ENCODE measurements at places on chromosomes 1 and 21.

DNA sequence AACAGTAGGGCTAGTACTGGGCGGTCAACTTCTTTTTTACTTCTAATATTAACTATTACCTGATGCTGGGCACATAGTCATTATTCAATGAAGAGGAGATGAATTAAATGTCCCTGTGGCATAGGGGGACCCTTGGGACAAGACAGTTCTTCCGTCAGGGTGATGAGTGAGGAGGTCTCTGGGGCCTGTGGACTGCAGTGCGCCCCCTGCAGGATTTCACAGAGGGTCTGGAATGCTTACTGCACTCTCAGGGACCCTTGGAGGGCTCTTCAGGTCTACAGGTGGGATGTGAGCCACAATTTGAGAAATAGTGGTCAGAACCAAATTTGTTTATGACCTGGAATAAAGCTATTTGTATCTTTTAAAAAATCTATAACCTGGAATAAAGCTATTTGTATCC, 149.4 kb downstream of the FAM78B start:
- no peak for DNase-seq

DNA sequence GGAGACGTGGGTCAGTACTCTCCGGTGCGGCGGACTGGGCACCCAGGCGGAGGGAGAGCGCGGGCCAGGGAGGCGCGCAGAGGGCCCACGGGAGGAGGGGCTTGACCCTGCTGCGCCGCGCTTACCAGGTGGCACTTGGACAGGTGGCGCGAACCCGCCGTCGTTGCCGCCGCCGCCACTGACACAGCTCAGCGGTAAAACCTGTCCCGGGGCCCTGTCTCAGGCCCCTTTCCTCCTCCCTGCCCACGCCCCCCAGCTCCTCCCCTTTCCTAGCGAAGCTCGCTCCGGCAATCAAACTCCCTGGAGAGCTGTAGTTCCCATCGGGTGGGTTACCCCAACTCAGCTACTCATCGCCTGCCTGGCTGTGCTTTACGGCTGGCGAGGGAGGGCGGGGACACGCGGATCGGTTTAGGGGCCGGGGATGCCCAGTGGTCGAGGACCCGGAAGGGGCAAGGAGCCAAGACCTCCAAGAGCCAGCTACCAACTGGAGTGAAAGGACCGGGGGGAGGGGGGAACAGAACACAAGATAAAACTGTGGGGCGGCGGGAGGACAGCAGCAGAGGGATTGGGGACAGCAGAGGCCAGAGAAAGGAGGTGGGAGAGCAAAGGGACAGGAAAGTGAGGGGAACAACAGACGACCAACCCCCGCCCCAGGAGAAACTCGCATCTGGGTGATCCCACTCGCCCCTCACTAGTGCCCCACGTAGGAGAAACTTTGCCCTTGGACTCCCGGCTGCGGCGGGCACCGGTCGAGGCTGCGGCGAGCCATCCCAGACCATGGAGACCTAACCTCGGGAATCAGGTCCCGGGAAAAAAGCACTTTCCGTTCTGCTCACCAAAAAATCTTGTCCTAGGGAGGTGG, 2.9 kb downstream of the GFI1 start:
- no peak for DNase-seq

DNA sequence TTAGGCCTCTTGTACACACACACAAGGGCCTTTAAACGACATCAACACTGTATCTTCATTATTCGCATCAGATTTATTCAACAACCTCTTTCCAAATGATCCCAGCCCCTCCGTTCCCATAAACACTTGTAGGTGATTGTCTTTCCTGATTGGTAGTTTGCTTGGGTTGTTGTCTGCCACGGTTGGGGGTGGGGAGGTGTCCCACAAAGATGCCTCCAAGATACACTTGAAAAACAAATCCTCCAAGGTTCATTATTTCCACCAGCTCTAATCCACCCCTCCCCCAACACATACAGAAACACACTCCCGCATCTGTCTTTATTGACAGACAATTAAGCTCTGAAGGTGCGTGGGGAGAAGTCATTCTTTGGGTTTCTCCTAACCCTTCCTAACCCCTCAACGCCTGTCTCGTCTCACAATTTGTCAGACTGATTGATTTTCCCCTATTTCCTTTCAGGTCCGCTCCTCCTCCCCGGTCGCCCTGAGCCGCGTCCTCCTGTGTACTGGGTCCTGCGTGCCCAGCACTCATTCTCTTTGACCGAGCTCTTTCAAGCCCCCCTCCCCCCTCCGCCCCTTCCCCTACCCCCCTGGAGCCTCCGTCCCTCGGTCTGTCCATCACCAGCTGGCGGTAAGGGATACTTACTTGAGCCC, 1.4 kb downstream of the WDR26 start:
- peak; percentile 36 for DNase-seq

DNA sequence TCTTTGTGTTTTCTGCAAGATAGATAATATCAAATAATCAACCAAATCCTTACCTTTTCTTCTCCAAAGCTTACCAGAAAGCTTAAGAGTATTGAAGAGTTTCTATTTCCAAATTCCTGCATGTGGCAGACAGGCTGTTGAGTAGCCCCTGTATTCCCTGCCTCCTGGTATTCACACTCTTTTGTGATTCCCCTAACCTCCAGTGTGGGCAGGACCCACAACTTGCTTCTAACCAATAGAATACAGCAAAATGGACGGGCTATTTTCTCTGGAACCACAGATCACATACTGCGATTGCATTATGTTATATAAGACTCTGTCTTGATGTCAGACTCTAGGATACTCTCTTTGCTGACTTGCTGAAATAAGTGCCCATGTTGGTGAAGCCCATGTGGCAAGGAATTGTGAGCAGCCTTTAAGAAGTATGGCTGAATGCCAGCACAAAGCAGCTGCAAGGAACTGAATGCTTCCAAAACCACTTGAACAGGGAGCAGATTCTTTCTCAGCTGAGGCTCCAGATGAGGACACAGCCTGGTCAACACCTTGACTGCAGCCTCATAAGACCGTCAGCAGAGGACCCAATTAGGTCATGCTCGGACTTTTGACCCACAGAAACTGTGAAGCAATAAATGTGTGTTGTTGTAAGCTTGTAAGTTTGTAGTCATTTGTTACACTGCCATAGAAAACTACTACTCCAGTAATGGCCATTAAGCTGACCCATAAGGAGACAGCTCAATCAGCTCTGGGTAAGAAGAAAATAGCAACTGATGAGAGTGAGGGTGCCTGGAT, 47.9 kb upstream of the PLXNA2 start:
- DNase-seq = no peak

- no peak for DNase-seq
These were observed 54.6 kb upstream of the POU2F1 start for GRCh38 chr1:167165948-167166689.

DNA sequence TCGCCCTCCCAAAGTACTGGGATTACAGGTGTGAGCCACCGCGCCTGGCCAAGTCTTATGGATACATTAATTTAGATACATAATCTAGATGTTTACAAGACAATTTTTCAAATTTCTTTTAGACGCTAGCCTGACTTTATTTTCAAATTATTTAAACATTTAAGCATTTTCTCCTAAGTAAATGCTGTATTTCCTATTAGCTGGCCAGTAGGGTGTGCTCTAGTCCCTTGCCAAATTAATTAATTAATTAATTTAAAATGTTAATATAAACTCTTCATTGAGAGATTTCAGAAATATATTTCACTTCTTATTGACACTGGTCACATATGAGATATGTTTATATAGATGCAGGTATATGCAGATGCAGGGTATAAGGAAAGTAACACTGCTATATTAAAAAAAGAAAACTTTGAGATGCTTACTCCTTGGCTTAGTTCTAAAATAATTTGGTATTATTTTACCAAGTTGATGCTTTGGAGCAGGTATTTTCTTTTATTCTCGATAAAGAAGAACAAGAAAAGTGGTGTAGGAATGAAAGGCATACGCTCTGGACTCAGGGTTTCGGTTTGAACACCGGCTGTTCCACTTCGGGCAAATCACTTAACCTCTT, 5.2 kb upstream of the ERRFI1 start:
- DNase-seq = no peak
